Esophagus squamous epithelium (tissue), 5 donors: ENCODE measurements at places on chromosomes 16 and 17.

DNA sequence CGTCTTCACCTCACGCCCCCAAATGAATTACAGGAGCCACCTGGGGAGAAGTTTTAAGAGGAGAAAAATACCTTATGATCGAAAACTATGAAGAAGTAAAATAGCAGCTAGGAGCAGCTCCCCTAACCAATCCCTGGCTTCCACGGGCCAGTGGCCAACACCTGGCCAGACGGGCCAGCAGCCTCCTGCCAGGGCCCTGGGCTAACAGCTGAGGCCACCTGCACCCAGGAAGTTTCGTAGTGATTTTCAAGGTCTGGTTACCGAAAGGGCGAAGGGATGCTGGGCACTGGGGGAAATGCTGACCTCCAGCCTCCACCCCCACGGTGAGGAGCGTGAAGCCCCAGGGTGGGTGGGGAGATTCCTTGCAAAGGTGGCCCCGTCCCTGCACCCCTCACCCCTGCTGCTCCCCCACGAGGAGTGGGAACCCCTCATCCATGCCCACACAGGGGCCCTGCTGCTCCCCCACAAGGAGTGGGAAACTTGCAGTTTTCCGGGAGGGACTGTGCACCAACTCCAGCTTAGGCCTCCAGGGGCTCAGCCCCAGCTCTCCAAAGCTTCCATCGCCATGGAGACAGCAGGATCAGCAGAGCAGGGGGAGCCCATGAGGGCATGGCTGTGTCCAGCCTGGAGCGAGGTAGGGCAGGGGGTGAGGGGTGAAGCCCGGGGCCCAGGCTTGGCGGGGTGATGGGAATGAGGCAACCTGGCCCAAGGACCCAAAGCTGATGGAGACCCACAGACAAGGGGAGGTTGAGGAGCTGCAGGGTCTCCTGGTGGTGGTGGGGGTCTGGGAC is 31.9 kb upstream of the ACSF3 start:
- DNase-seq = no peak

GRCh38 chr17:72444517-72445054 is 323.8 kb downstream of the SOX9 start:
- no peak for DNase-seq

DNA sequence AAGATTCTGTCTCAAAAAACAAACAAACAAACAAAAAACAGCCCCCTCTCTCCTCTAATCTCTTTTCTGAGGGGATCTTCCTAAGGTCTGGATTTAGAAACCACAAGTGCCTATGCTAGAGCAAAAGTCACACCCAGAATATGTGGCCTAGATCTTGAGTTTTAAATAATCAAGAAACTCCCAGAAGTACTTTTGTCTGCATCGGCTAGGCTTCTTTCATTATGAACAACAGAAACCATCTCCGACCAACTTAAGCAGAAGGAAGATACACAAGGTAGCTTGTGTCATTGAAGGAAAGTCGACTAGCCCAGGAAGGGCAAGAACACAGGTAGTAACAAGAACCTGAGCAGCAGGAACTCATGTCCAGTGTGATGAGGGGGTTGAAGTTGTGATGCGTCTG is 73.9 kb upstream of the KIFC3 start:
- no peak for DNase-seq

DNA sequence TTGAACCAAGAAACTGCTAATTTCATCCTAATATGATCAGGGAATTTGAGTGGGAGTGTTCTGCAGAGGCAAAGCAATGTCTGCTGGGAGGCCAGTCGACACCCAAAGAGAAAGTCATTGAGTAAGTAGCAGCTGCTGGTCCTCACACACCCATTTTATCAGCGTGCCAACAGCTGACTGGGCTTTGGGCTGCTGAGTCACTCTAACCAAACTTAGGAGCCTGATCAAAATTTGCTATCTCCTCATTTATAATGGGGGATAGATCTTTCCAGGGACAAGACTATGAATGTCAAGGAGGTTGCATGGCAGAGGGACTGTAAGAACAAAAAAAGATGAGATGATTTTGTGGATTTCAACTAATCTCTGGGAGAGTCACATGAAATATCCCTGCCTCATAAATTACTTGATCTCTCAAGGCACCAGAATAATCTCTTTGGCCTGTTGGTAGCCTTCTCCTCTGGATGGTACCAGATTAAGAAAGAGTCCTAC is 32.9 kb downstream of the CPSF4L start:
- no peak for DNase-seq

DNA sequence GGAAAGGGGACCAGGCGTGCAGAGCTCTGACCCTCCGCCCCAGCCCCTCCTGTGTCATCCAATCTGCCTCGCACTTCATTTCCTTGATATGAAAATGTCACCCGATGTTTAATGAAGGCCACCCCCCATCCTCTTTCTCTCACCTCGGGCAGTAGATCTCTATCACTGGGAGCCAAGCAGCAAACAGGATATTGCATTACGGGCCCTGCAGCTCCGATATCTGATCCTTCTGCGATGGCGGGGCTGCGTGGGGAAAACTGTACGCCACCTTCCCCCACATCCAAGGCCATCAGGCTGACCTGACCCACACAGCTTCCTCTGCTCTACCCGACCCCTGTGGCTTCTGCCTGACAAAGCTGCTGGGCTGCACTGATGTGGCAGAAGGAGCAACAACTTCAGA is 74.9 kb downstream of the DYNLRB2 start:
- no peak for DNase-seq

DNA sequence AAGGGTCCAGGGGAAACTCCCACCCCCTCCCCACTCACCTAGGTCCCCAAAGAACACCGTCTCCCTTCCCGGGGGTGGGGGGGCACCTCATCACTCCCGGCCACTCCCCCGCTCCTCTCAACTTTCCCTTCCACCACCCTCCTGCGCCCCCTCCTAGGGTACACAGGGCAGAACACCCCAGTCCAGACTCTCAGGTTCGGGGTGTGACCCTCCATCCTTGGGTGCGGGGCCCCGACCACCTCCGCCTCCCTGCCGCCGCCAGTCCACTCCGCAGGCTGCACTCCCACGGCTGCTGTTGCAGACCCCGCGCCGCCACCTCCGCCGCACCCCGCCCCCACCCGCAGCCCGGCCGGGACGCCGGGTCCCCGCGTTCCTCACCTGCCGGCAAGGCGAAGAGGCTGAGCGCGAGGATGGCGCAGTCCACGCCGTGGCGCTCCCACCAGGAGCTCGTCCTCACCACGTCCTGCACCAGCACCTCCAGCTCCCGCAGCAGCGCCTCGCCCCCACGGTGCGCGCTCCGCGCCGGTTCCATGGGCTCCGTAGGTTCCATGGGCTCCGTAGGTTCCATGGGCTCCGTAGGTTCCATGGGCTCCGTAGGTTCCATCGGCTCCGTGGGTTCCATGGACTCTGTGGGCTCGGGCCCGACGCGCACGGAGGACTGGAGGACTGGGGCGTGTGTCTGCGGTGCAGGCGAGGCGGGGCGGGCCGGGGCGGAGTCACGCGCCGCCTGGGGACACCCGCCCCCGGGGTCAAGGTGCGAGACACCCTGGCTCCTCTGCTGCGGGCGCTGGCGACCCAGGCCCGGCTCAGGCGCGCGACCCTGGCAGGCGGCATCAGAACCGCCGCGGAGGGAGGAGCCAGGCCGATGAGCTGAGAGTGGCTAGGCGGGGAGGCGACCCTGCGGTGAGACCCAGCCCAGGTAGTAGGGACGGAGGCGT is at the start of gene FADS6:
Gene FADS6, minus strand, starts transcription at position 660 of the 938 bp plus-strand sequence. Its CDS starts 38 bp downstream, at position 622.
- DNase-seq = no peak

GRCh38 chr17:14305785-14306496 is 5.1 kb downstream of the HS3ST3B1 start:
- no peak for DNase-seq
